ENCODE measurements at places on chromosomes 16 and 17. TPM values are rescaled to one million over a fixed set of nuclear protein-coding genes. Genes with fewer than 3 reads are reported as not detected.

Gene SLFN14
- not detected for total RNA-seq

GRCh38 chr17:31699281-31699680 lies 159.8 kb downstream of the COPRS start:
- DNase-seq, result peak; percentile 9

GRCh38 chr17:42531455-42532354 lies 4.3 kb upstream of the NAGLU start:
- DNase-seq, result no peak

DNA sequence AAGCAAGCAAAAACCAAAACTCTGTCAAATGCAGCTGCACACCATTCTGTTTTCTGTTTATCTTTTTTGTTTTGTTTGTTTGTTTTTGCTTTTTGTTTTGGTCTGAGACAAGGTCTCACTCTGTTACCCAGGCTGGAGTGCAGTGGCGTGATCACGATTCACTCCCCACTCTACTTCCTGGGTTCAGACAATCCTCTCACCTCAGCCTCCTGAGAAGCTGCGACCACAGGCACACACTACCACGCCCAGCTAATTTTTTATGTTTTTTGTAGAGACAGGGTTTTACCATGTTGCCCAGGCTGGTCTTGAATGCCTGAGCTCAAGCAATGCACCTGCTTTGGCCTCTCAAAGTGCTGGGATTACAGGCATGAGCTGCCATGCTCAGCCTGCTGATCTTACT lies 19.3 kb upstream of the SLFN13 start:
- DNase-seq, result no peak

Gene ZNF232
- total RNA-seq, result 2.7 TPM

Gene PHOSPHO1
- total RNA-seq, result 2.2 TPM

- DNase-seq, result peak; percentile 79
Observed at GRCh38 chr17:78112518-78113471, 15.8 kb downstream of the TMC6 start.

GRCh38 chr17:80793421-80793820 lies 198.2 kb upstream of the CHMP6 start:
- DNase-seq, result no peak

GRCh38 chr16:11676799-11677198 lies 8.5 kb downstream of the SNN start:
- no peak for DNase-seq

Gene SLFN12
- total RNA-seq, result 3.6 TPM

Data from right atrium auricular region (tissue), 2 donors.